ENCODE measurements at places on chromosomes 13 and 19.

- peak; percentile 62 for DNase-seq
Measured at GRCh38 chr19:48872884-48873475, 759 bp downstream of the PPP1R15A start.

GRCh38 chr19:5302396-5302795, 38.2 kb downstream of the PTPRS start:
- DNase-seq: peak; percentile 56

DNA sequence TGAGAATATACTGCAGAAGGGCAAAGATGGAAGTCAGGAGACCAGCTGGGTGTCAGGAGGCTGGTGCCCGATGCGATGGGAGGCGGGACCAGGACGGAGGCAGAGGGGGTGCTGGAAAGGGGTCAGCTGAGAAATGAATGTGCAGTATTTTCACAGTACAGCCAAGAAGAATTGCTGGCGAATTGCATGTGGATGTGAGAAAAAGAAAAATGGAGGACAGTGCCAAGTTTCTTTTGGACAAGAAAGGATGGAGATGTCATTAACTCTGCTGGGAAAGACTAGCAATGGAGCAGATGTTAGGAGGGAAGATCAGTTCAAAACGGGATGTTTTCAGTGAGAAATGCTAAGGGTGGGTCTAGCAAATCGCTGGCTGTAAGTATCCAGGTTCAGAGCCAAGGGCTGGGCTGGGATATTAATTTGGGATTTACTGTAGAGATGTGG, 7.0 kb downstream of the CRYL1 start:
- DNase-seq: no peak

- DNase-seq: no peak
Measured at GRCh38 chr13:43985422-43986072, 105.8 kb downstream of the LACC1 start.

- DNase-seq: no peak
Measured at GRCh38 chr19:2170987-2171348, 7.2 kb downstream of the DOT1L start.

- peak; percentile 94 for DNase-seq
Measured at GRCh38 chr19:23273590-23274412, 23.6 kb upstream of the ZNF724 start.

GRCh38 chr13:103386341-103386740, 320.1 kb upstream of the SLC10A2 start:
- no peak for DNase-seq

DNA sequence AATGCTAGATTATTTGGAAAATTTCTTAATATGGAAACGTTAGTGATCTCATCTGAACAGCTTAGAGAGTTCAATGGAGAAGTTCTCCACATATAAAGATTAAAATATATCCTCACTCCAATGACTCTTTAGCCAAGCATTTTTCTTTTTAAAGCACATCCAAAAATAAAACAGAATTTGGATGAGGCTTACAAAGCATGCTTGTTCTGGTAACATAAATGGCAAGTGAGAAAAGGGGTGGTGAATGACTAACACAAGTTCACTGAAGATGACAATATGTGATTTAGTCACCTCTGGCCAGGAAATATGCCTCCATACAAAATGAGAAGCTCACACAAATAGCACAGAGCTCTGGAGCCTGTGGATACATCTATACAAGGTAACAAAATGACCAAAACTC, 253.0 kb downstream of the PCDH20 start:
- DNase-seq: no peak

DNA sequence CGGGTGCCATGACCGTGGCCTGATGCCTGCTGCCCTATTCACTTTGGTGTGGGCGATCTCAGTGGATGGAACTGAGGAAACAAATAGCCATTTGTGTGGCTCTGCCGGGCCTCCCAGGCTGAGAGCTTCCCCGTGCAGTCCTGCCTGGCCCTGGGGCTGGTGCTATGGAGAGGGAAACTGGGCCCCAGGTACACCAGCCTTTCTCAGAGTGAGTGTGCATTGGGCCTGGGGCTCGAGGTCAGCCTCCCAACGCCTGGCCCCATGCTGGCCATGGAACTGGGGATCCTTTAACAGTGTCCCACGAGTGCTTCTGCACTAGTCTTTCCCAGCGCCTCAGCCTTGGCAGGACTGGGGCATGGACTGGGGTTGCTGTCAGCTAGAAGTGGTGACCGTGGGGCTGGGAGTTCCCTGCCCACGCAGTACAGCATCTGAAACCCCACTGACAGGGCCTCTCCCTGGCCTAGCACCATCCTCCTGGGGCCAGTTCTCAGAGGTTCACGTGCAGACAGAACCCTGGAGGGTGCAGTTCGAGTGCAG, 10.5 kb downstream of the PLEKHF1 start:
- DNase-seq: no peak

GRCh38 chr19:49425922-49426592, 869 bp downstream of the GFY start:
- peak; percentile 85 for DNase-seq

DNA sequence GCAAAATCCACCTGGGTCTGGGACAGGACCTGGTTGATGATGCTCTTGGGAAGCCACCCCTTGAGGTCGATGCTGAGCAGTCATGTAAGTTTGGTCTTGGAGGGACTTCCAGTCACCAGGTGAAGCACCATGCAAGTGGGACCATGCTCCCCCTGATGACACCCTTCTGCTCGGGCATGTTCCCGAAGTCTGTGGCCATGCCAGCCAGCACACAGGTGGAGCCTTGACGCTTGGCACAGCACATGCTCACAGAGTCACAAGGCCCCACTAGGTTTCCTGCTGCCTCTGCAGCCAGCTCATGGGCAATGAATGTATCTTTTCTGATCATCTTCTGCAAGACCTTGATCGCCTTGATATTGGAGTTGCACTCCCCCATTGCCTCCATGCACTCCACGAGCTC, 1920.2 kb downstream of the PCDH9 start:
- no peak for DNase-seq

DNA sequence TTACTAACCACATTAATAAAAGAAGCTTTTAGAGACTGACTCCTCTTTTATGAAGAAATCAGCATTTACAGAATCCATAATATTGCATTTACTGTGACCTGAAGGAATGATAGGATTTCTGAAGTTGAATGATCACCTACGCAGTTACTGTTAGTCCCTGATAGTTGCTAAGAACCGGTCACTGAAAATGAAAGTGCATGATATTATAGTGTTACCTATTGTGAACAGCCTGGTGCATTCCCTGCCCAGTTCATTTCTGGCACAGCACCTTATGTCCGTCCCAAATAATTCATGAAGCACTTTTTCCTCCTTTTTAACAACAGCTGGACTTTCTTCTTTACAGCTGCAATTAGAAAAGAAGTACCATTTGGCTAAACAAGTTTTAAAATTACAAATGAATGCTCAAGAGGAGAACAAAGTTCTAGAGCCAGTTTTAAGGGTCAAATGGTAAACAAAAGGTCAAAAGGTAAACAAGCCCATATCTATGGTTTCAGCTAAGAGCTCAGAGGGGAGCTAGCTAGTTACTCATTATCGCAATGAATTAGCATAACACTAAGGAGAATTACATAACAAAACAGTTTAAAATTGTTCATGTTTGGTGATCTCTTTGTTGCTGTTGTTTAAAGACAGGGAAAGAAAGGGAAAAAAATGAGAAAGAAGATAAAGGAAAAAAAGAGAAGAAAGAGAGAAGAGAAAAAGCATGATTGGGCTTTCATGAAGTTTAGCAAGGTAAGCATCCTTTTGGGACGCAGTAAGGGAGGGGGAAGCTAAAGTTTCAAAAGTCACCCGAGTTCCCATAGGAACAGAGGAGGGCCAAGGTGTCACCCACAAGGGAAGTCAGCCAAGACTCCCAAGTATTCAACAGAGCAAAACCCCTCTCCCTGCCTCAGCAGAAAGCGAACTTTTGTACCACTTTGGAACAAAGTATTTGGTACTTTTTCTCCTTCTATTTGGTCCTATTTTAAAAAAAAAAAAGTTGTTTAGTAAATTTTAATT, 50.2 kb downstream of the FLT3 start:
- DNase-seq: no peak

DNA sequence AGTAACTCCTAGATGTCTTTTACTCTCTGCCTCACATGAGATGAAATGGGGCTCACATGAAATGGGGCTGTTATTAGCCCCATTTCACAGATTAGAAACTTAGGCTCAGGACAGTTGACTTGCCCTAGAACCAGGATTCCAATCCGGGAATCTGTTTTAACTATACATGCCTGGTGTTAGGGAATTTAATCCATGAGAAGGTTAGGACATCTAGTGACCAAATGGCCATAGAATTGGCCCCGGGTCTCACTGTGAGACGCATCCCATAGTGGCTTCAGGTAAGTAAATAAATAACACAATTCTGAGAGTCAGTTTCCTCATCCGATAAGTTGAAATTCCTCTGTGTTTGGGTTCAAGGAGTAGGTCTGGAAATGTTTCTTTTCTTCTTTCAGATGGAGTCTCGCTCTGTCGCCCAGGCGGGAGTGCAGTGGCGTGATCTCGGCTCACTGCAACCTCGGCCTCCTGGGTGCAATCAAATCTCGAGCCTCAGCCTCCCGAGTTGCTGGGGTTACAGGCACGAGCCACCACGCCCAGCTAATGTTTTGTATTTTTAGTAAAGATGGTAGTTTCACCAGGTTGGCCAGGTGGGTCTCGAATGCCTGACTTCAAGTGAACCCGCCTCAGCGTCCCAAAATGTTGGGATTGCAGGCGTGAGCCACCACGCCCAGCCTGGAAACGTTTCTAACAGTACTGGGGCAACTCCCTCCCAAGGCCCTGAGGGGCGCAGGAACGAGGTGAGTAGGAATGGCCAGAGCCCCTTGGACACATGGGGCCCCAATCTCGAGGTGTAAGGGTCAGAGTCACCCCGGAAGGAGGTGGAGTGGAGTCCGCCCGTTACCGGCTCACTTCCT, 1.2 kb upstream of the ZNF574 start:
- DNase-seq: no peak

DNA sequence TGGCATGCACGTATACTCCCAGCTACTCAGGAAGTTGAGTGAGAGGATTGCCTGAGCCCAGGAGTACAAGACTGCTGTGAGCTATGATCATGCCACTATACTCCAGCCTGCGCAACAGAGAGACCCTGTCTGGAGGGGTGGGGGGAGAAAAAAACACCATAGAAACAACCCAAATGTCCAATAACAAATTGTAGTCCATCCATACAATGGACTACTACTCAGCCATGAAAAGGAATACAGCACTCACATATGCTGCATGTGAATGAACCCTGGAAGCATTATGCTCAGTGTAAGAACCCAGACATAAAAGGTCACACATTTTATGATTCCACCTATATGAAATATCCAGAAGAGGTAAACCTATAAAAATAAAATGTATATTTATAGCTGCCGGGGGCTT, 42.3 kb downstream of the CD320 start:
- no peak for DNase-seq

DNA sequence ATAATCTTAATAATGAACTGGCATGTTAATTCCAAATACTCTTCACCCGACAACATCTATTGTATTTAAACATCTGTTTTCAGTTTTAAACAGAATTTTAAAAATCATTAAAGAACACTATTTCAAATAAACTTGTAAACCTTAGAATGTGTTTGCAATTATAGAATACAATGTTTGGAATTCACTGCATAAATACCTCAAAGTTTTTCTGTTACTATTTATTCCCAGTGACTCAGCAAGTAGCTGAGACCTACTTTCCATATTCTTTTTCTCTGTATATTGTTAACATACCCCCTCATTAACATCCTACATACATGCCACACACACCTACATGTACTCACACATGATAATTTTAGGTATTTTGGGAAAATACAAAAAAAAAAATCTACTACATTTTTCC, 1134.3 kb downstream of the SLITRK1 start:
- DNase-seq: no peak

DNA sequence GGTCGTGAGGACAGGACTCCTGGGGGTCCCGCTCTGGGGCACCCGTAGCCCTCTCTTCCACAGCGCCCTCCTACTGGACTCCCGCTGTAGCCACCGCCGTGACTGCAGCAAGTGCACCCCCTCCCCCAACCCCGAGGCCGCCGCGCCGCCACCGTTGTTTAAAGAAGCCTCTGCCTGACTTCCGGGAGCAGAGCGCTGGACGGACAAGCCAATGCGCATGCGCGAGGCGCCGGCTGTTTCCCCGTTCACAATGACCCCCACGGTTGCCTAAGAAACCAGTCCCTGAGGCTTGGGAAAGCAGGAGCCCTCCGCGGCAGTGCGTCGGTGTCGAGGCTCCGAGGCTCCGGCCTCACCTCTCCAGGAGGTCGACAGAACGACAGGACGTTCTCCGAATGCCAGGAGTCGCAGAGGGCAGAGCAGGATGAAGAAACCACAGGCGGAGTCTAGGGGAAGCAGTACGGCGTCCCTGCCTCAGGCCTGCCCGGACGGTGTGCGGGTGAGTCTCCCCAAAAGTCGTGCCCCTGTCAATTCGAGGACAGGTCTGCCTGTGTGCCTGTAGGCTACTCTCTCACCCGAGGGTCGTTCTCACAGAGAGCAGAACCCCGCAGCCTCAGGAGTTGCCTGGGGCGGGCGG, 70.5 kb upstream of the ZNF420 start:
- peak; percentile 81 for DNase-seq

GRCh38 chr19:55642153-55643002, 1.1 kb upstream of the ZNF581 start:
- DNase-seq: peak; percentile 53

- DNase-seq: no peak
Measured at GRCh38 chr19:17281391-17282304, at the start of gene ANKLE1. TSS of gene ANKLE1 (plus strand) at chr19:17281901. CDS start at chr19:17281921, 20 bp downstream.

GRCh38 chr13:107993239-107993949, 221.9 kb downstream of the LIG4 start:
- no peak for DNase-seq

- DNase-seq: peak; percentile 5
Measured at GRCh38 chr13:32587811-32588170, 1.5 kb downstream of the PDS5B start.

GRCh38 chr13:85806553-85807175, 7.4 kb upstream of the SLITRK6 start:
- DNase-seq: peak; percentile 38

DNA sequence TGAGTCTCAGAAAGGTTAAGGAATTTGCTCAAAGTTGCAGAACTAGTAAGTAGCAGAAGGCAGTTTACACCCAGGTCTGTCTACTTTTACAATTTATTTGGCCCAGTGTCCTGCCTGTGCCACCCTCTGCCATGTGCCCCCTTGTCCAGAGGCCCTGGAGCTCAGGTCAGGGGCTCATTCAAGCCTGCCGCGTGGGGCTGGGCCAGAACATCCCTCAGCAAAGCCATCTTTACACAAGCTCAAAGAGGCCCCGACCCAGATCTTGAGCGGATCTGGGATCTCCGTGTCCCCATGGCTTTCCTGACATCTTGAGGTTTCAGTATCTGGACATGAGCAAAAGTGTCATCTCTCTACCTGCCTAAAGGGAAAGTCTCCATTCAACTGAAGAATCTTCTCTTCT, 76.4 kb upstream of the VSTM2B start:
- no peak for DNase-seq

GRCh38 chr19:38309615-38310278, 5.7 kb downstream of the C19orf33 start:
- DNase-seq: no peak

GRCh38 chr13:51241720-51242119, 19.5 kb downstream of the FAM124A start:
- DNase-seq: no peak

DNA sequence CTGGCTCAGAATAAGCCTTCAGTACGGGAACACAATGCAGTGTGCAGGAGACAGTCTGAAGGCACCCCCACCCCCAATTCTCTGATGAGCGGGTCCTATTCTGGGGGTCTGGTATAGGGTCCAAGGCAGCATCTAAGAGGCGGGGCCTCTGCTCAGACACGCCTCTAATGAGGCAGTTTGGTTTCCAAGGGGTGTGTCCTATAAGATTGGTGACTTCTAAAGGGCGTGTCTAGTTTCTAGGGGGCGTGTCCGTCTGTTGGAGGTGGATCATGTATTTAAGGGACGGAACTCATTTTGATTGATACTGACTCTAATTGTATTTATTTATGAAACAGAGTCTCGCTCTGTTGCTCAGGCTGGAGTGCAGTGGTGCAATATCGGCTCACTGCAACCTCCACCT, 8.7 kb downstream of the FIZ1 start:
- no peak for DNase-seq

Data from NCI-H2171 treated with DMSO at 0.1 percent for 48 hours (cell line).